ENCODE measurements at places on chromosomes 6 and 20. TPM values are rescaled to one million over a fixed set of nuclear protein-coding genes. Genes with fewer than 3 reads are reported as not detected.

Gene BEND6
- 3.6 TPM for total RNA-seq

Gene OR2B2
- not detected for total RNA-seq

Gene DIDO1
- 66.5 TPM for total RNA-seq

Gene GID8
- total RNA-seq, result 26.8 TPM

Gene TCF21
- 13.5 TPM for total RNA-seq

Gene SLC22A2
- total RNA-seq, result 0.47 TPM

DNA sequence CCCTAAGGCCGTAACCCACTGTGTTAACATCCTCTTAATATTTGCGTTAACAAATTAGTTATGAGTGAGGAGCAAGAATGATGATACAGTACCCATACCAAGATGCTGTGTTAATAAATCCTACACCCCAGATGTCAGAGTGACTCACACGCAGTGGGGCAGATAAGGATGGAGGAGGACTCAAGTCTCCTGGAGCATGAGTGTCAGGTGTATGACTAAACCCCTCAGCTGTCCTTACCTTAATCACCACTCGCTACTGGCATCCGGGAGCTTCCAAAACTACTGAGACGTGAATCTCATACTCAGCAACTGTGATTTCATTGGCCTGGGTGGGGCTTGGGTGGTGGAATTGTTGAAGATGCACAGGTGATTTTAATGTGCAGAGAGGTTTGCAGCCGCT lies 131.3 kb upstream of the MTHFD1L start:
- no peak for ATAC-seq

GRCh38 chr6:100999034-100999597 lies 118.0 kb upstream of the ASCC3 start:
- ATAC-seq, result no peak

DNA sequence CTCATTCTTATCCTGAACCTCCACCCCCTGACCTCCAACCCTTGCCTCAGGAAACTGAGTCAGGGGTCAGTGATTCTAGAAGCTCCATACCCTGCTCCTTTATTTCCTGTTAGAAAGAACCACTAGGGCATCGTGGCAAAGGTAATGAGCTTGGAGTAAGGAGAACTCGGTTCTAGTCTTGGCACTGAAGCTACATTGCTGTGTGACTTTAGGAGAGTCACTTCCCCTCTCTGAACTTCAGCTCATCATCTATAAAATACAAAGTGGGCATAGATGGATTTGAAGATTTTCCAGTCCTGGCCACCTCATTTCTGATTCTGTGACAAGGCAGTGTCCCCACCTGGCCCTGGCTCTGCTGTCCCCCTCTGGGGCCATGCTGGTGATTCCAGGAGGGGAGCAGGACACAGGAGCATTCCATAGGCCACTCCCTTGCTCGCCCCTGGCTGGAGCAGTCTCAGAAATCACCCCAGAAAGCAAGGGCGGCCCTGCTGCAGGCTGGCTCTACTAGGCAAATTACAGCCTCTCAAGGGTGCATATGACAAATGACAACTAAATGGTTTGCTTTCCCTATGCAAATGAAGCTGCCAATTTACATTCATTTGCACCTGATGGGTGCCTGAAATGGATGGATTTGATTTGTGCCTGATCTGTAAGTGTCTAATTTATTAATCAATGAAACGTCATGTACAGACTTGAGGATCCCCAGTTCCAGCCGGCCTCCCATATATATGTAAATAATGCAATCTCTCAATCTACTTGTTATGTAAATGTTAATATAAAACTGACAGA lies 62.2 kb downstream of the LRFN2 start:
- ATAC-seq, result no peak

GRCh38 chr20:34621036-34621343 lies 55.9 kb downstream of the PIGU start:
- no peak for ATAC-seq

GRCh38 chr6:32133786-32134185 lies 3.7 kb upstream of the FKBPL start:
- ATAC-seq, result no peak

- no peak for ATAC-seq
These were observed 32.9 kb downstream of the TRAM2 start for GRCh38 chr6:52543729-52544601.

- ATAC-seq, result no peak
These were observed 38.8 kb downstream of the SLC22A1 start for GRCh38 chr6:160160450-160160849.

- peak; percentile 48 for ATAC-seq
These were observed 442.6 kb upstream of the MARCKS start for GRCh38 chr6:113414511-113414910.

- peak; percentile 63 for ATAC-seq
These were observed 95.8 kb downstream of the BANF2 start for GRCh38 chr20:17795501-17796071.

DNA sequence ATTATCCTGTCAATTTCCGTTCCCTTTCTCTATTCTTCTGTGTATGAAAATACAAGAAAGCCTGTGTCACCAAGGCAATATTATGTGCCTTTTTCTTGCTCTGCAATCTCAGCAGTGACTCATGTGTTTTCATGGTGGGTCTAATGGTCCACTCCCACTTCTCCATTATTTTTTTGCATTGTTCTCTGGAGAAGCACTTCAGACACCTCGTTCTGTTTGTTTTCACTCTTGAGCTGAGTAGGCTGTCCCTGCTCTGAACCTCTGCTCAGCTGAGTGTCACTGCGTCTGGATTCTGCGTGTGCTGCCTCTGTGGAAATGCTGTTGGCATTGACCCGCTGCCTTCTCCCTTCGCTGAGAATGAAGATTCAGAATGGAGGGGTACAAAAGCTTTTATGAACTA lies 230.6 kb downstream of the TMEM242 start:
- ATAC-seq, result no peak

DNA sequence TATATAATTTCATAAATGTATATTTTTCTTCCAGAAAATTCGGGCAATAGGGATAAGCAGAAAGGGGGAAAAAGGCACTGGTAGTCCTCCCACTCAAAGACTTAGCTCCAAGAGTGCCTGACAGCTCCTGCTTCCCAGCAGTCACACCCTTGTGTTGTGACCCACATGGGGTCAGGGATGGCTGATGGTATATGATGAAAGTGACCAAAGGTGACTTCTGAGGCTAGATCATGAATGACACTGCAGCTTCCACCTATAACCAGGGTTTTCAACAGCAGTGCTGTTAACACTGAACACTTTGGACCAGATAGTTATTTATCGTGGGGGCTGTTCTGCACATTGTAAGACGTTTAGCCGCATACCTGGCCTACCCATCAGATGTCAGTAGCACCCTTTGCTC lies 22.3 kb downstream of the FAM50B start:
- ATAC-seq, result no peak

- no peak for ATAC-seq
These were observed 70.3 kb downstream of the TMEM244 start for GRCh38 chr6:129790785-129791184.

- no peak for ATAC-seq
These were observed 176.6 kb upstream of the TAB2 start for GRCh38 chr6:149140910-149141290.

GRCh38 chr6:129495652-129496051 lies 214.3 kb downstream of the ARHGAP18 start:
- ATAC-seq, result no peak

- no peak for ATAC-seq
These were observed 148.8 kb downstream of the DTNBP1 start for GRCh38 chr6:15513801-15514711.

GRCh38 chr20:32077190-32077589 lies 25.1 kb downstream of the HCK start:
- ATAC-seq, result no peak

DNA sequence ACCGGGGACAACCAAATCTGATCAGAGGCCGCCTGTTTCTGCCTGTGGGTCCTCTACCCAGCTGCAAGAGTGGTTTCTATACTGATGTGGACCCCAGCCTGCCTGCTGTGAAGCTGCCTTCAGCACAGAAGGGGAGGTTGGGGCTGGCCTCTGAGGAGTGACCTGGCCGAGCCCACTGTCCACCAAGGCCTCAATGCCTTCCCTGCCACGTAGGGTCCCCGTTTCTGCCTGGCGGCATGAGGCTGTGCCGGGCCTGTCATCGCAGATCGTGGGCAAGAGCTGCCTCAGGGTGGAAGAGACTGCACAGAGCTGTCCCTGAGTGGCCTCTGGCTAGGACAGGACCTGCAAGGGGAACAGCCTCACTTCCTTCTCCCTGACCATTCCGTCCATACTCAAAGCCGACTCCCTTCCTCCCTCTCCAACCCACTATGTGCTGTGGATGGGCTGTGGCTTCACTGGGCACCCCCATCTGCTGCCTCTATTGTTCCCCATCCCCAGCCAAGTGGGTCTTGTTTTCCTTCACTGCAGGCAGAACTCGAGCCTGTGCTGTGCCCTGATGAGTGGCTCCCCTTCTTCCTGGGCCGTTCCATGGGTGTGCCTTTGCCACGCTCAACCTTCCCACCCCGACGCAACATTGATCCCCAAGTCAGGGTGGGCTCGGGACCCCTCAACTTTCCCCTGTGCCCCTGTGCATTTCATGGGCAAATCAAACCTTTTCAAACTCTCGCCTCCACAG lies 60.3 kb downstream of the ERMARD start:
- no peak for ATAC-seq

DNA sequence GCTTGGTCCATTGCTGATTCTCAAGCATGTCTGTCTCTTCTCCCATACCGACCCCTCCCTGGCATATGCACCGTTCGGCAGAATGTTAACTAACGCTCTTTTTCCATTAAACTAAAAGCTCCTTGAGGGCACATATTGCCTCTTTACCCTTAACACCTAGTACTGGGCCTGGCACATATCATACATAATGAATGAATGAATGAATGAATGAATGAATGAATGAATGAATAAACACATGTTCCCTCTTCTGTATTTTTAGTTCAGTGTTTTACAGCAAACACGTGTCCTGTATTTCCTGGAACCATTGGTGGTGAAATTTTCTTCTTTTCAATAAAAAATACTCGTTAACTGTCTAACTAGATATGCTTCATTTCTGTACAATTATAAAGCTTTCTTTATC lies 174.4 kb upstream of the DTNBP1 start:
- no peak for ATAC-seq

Measured in gastroesophageal sphincter (tissue), 4 donors.